NCI-H1694 (cell line): ENCODE measurements at places on chromosomes 7 and 10.

- no peak for DNase-seq
These were observed 33.6 kb downstream of the SUFU start for GRCh38 chr10:102537367-102537766.

DNA sequence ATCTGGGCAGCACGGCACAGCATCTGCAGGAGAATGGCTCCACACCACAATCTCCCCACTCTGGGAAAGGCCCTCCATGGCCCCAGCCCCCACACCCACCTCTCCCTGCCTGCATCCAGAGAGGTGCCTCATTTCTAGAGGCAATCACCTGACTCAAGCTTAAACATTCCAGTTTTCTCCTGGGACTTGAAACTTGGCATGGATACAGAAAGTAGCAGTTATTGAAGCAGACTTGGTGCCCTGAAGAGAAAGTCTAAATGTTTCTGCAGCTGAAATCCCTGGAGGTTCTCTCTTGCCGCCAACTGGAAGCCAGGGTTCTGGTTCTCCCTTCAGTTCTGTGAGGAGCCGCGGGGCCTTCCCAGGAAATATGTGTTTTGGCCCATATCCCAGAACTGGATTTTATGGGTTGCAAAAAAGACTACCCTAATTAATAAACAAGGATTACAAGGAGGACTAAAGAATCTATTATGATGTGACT lies 122.8 kb downstream of the SKIDA1 start:
- no peak for DNase-seq

DNA sequence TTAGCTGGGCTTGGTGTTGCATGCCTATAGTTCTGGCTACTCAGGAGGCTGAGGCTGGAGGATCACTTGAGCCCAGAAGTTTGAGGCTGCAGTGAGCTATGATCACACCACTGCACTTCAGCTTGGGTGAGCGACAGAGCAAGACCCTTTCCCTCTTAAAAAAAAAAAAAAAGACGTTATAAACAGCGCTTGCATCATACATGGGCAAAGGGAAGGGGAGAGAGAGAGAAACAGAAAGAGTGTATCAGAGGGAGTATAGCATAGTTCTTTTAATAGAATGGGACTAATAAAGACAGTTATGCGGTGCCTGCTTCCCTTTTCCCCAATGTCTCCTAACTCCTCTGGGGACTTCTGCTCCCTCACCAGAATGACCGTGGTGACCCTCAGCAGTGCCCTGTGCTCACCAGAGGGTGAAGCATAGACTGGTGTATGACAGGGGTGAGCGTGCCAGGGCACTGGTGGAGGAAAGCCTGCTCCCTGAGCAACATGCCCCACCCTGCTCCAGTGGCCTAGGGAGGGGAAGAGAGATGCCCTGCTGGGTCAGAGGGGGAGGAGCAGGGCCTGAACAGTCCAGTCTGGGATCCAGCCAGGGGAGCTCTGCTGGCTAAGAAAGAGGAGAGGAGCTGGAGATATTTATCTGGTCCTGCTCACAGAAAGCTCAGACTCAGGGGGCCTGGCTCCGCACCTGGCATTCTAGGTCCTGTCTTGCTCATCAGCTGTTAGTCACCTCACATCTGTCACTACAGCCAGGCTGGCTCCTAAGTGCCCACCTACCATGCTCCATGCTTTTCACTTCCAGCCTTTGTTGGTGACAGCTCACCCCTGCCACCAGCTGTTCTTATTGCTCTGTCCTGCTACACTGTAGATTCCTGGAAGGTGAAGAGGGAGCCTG lies 2.2 kb downstream of the PDZD7 start:
- DNase-seq: no peak

- no peak for DNase-seq
These were observed 190.2 kb upstream of the HGF start for GRCh38 chr7:81960026-81960425.

- no peak for DNase-seq
These were observed 63.1 kb downstream of the DLG5 start for GRCh38 chr10:77863446-77863845.

DNA sequence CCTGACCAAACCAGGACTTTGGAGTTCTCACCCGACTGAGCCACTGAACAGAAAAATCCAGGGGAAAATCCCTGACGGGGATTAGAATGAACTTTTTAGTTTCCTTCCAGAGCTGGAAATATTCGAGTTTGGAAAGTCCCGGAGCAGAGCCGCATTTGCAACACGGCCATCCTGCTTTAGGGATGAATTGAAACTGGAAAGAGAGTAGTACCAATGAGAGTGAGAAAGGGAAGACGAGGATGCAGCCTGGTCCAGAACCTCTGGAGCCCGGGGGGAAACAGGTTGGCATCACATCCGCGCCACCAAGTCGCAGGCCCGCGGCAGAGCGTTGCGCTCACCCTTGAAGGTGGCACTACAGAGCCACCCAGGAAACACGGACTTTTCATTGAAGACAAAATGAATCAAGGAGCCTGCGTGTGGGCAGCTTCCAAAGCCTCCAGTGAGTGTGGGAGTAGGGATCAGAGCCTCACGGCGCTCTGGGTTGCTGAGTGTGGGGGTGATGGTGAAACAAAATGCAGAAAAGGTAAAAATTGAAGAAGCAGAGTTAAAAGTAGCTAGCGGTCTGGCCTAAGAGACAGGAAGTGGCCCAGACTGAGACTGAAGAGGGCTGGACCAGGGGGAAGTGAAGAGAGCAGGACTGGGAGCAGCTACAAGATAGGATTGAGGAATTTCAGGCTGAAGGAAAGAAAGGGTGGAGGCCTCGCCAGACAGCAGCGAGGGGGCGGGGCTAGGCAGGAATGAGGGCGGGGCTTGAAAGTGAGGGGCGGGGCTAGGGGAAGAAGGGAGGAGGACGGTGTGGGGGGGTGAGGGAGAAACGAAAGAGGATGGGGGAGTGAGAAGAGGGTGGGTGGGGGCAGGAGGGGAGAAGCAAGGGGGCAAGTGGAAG lies 1.8 kb downstream of the SMURF1 start:
- DNase-seq: no peak

DNA sequence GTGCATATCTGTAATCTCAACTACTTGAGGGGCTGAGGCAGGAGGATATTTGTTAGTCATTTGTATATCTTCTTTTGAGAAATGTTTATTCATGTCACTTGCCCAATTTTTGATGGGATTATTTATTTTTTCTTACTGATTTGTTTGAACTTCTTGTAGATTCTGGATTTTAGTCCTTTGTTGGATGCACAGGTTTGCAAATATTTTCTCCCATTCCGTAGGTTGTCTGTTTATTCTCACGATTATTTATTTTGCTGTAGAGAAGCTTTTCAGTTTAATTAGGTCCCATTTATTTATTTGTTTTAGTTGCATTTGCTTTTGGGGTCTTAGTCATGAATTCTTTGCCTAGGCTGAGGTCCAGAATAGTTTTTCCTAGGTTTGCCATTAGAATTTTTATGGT lies 44.1 kb upstream of the OSBPL3 start:
- no peak for DNase-seq

GRCh38 chr10:79176052-79176501 lies 107.3 kb downstream of the ZMIZ1 start:
- no peak for DNase-seq

- no peak for DNase-seq
These were observed 43.8 kb upstream of the PRKG1 start for GRCh38 chr10:51030480-51030879.

DNA sequence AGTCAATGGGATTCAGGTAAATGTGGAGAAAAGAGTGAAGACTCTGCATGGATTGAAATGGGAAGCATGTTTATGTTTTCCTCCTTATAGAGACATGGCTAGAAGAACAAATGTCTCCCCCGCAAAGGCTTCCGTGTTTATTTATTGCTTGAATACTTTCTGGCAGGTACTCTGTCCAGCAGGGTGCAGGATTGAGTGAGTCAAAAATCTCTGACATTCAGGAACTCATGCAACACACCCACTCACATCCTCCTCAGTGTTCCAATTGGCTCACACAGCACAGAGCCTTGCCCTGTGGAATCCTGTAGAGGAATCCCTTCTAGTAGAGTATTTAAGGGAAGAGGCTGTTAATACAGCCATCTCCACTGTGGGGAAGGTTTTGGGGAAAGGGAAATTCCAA lies 290.3 kb upstream of the VWC2 start:
- DNase-seq: no peak

DNA sequence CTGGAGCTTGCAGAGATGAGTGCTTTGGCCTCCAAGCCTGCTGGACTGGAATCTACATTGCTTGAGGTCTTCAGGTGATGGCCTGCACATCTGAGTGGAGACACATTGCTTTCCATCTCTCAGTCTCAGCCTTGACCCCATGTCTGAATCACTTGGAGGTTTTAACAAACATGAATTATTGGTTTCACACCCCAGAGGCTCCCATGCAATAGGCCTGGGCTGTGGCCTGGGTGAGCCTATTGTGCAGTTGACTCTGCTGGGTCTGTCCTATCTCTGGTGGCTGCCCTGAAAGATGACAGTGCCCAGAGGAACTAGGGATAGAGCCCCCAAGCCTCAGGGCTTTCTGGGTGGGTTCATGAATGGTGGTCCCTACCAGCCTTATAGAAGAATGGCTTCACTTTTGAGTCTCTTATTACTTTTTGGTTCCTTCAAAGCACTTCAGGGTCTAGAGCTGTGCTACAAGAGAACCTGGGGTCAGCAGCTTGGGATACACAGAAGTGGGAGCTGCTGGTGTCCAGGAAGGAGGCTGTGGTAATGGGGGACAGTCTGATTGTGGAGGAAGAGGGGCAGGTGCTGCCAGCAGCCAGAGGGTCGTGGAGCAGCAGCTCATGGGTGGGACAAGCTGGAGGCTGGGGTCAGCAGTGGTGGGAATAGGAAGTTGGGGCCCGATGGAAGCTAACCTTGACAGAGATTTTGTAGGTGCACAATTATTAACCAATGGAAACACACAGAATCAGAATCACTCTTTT lies 5.5 kb downstream of the RAMP3 start:
- no peak for DNase-seq

- DNase-seq: no peak
These were observed 142.0 kb downstream of the ARID5B start for GRCh38 chr10:62043421-62044021.
